ENCODE measurements at places on chromosomes 1 and 21.

DNA sequence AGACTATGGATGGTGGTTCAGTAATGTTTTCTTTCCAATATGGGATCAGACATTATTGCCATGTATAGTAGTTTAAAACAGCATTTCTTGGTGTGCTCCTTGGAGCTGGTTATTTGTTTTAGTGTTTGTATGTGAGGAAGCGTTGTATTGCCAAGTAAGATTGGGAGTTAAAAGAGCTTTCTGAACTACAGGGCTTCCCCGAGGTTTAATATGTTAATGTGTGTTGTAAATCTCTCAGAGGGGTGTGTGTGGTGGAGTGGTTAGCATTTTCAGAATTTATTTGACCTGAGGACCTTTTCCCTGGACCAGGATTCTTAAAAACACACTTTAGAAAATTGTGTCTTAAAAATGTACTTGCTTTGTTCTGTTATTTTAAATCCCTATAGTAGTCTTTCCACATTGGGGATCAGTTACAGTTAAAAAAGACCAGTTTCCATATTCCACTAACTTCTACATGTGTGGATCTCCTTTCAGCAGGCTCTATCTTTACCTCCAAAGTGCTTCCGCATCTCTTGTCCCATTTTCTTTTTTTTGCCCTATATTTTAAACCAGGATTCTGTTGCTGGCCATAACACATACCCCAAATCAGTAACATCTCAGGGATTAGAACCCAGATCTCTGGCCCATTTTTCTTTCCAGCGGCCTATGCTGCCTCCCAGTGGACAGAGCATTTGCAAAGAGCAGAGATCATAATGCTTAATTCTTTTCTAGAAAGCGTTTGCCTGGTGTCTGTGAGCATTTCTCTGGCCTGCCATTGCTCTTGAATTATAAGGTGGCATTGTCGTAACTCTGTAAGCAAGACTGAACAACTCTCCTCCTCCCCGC is 58.6 kb downstream of the PBX1 start:
- no peak for DNase-seq

DNA sequence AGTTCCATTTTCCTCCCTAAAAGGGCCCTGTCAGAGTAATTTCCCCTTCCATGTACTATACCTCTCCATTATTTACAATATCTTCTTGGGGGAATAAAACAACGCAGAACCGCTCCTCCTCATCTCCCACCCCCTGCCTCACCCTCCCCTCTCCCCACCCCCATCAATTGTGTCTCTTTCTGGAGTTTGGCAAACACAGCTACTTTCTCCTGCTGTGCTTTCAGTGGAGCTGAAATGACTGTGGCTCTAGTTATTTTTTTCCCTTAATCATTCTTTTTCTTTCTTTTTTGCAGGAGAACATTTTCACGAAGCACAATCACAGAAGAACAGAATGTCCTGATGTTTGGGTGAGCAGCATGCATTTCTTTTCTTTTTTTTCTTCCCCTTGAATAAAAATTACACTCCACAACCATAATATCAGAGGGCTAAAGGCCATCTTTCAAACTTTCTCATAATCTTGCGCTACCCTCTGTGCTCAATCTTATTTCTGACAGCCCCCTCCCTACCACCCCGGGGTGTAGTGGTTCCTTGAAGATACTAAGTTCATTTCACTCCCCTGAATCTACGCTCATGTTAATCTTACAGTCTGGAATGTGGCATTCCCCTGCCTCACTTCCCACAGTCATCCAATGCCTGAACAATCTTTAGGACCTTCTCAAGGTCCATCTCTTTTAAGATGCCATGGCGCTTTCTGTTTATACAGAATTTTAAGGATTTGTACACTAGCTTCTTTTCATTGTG is 8.8 kb upstream of the PLXNA2 start:
- DNase-seq: no peak

DNA sequence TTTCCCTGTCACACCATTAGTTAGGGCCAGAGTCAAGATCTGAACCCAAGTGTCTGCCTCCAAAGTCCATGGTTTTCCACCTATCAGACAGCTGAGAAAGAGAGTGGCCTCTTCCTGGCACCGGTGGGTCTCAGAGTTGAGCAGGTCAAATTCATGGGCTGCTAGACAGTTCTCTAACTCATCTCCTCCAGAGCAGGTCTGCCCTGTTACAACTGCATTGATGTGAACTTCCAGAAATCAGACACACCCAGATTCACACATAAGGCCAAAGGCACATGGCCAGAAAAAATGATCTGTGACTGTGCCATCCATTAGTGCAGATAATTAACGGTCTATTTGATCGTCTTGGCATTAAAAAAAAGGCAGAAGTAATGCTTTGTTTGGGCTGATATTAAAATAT is 17.5 kb downstream of the SMIM12 start:
- DNase-seq: no peak

DNA sequence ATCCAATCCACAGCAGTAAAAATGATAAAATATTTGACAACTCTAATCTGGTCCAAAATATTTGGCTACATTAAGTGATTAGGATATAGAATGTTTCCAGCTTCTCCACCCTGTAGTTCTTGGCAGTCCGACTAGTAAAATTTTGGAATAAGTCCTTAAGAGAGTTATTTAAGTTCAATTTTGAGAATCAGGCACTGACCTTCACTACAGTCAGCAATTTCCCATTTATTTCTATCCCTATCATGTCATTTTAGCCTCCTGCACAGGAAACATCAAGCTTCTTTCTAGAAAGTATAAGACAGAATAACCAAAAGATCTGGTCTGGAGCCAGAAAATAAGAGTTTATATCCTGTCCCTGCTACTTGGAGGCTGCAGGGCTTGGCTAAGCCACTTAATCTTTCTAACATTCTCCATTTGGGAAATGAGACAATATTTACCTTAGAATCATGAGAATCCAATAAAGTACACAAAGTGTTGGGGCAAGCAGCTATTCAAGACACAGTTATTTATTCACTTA is 162.2 kb downstream of the DPYD start:
- no peak for DNase-seq

DNA sequence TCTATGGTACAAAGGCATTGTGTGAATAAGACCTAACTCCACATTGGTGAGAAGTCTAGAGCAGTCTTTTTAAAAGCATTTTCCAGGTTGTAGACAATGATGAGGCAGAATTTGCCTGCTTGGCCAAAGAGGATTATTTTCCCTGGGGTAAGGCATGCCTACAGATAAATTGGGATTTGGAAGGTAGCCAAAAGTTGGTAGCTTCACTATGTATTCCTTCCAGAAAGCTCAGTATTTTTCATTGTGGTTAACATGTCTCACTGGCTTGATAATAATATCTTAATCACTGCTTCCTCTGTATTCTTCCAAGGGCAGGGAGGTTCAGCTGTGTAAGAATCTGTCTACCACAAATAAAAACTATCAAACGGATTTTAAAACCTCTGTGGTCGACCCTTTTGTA is 590.8 kb upstream of the PRMT6 start:
- no peak for DNase-seq

GRCh38 chr21:16563795-16564194 is 834.0 kb downstream of the USP25 start:
- DNase-seq: no peak

DNA sequence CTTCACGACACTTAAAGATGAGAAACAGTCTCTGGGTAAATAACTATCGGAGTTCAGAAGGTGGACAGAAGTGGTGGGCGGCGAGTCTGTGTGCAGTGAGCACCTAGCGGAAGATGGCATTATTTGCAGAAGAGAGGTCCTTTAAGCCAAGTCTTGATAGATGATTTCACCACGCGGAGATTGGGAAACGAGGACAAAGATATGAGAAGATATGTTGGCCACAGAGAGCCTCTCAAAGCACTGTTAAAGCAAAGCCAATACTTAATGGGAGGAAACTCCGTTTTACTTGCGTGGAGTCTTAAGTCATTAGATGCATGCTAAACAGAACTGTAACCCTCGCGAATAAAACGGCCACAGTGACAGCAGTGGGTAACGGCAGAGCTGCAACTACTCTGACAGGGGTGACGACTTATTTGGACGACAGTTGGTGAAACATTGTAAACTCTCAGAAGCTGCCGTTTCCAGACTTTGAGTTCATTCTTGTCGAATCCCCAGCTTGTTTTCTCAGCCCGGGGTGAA is 577 bp upstream of the CEP350 start:
- peak; percentile 16 for DNase-seq

DNA sequence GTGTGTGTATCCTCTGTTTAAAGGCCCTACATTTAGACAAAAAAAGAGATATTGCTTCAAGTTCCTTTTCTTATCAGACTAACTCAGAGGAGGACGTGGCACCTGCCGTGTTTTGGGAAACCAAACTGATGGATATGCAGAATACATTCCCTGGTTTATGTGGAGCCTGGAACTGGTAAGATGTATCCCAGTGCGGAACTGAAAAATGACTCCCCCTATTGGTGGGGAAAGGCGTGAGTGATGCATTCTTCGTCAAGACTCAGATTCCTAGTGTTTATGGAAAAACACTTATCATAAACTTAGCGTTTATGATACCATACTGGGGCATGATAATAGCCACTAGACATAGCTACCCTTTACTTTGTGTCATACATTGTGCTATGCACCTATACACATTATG is 154.2 kb downstream of the ZNF326 start:
- DNase-seq: no peak

DNA sequence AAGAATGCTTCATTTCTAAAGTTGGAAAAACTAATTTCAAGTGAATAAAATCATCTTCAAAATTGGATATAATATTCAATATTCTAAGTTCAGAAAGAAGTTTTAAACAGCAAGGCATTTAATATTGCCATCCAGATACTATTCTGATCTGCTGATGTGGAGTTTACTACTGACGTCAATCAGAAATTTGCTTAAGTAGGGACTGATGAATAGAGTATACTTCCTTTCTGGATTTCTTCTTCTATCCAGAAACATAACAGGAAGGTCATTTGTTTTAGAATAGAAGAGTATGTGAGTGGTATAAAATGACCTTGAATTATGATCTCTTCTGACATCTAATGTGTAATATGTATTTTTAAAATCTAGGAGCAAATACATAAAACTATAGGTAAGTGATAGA is 308.1 kb upstream of the ADGRL2 start:
- DNase-seq: no peak

DNA sequence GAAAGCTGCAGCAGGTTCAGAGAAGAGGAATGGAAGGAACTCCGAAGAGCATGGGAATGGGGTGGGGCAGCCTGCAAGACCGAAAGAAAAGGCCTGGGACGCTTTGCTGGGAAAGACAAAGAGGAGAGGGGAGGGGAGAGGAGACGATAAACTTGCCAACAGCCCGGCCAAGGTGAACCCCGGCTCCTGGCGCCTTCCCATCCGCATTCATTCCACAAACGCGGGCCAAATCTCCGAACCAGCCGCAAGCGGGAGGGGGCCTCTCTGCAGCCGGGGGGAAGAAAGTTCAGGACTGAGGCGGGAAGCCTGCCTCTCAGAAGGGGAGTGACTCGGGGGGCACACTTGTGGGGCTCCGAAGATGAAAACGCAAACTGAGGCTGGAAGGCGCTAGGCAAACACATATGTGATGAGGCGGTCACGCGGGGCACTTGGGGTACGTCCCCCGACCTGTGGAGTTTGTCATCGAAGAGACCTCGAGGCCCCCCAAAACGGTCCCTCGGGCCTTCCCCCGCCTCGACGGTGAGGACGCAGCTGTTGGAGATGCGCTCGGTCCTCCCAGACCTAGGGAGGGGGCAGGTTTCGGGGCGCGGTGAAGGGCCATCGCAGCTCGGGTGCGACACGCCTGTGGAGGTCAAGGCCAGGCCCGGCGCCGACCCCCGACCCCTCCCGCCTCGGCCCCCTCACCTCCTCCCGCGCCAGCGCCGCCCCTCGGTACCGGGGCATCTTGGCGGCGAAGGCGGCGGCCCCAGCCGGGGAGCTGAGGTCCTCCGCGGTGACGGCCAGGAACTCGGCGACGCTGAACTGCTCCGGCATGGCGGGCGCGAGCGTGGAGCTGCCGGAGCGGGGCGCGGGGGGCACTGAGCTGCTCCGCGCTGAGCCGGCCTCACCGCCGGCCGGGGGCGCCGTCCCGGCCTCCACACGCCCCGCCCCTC is at the start of gene ASAP3:
Gene ASAP3, minus strand, starts transcription at position 859 of the 932 bp plus-strand sequence. Its CDS starts 46 bp downstream, at position 813.
- no peak for DNase-seq

- DNase-seq: no peak
These were observed 10.8 kb upstream of the ETS2 start for GRCh38 chr21:38794978-38795377.

GRCh38 chr21:36132696-36133095 is 2.2 kb upstream of the CBR3 start:
- DNase-seq: no peak

- DNase-seq: no peak
These were observed 386.1 kb downstream of the MATN1 start for GRCh38 chr1:30337324-30337620.

DNA sequence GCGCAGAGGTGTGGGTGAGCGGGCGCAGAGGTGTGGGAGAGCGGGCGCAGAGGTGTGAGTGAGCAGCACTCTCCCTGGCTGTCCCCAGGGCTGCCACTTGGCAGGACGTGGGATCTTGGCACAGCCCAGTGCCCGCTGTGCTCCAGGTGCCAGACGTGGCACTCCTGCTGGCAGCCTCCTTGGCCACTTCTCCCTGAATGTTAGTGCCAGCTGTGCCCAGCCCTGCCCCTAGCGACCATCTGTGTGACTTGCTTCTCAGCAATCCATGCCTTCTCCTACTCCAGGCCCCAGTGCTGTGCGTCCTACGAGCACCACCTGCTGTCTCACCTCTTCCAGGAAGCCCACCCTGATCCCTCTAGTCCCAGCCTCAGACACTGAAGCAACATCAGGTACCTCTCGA is 30.5 kb downstream of the KRTAP10-1 start:
- no peak for DNase-seq

DNA sequence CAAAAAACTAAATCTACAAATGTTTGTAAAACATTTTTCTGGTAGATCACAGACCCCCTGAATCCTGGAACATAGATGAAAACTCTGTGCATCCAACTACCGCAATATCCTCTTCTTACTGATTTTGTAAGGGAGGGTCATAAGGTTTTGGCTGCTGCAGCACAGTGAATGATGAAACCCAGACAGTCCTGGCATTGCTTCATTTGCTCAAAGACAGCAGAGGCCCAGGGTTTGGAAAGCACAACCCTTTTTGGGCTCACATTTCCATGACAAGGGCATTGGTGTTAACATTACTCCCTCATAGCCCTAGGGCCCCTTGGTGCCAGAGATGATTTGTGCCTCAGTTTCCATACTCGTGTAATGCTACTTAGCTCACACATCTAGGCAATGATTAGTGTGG is 51.2 kb downstream of the PLXNA2 start:
- DNase-seq: no peak

DNA sequence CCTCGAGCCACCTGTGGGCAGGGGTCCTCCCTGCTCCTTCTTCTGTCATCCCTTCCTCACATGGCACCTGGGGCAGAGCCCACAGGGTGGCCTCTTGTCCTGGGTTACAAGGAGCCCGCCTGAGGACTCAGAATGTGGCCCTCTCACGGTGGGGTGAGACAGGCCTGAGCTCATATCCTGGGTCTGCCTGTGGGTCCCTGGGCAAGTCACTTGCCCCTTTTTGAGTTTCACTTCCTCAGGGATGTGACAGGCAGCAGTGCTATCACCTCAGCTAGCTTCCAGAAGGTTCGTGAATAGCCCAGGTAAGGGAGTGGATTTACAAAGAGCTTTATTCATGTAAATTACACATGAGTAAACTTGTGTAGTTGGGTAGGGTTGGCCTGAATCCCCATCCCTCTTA is 33.5 kb downstream of the HTR6 start:
- DNase-seq: no peak

GRCh38 chr1:154813846-154814505 is 56.1 kb downstream of the KCNN3 start:
- DNase-seq: no peak
